ENCODE measurements at places on chromosomes 1 and 21. TPM values are rescaled to one million over a fixed set of nuclear protein-coding genes. Genes with fewer than 3 reads are reported as not detected.

DNA sequence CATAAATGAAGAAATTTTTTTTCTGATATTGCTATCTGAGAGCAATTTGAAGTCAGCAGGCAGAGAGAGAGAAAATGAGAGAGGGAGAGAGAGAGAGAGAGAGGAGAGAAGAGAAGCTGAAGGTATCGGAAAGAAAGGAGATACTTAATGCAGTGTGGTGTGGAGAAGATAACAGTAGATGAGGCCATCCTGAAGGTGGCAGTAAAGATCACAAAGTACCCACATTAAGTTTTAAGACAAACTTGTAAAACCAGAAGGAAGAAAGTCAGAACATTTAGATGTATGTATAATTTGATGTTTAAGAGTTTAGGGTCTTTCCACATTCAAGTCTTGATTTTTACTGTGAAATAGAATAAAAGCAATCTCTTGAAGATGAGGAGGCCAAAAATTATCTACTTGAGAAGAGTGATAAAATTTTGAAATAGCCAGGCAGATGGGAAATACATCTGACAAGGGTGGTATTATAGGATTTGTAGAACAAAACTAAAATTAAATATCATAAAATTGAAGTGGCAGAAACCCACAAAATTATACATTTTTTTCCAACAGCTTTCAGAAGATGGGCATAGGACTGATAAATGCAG lies 1753.4 kb downstream of the MRPL39 start:
- DNase-seq = no peak

The C21orf91 gene
- 10.3 TPM for total RNA-seq

GRCh38 chr1:41461790-41462679 lies 22.4 kb downstream of the EDN2 start:
- no peak for DNase-seq

DNA sequence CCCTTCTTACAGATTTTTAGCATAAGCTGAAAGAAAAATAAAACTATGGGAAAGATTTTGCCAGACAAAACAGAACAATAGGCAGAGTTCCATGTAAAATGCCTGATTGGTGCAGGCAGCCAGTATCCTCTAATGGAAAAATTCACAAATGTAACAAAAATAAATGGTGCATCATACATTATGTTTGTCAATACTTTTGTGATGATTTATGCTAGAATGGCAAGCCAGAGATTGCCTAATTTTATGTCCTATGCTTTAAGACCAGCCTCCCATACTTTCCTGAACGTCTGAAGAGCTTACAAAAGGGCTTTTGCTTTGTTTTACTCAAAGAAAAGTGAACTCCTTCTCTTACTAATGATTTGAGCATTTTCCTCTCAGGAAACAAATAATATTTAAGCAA lies 81.5 kb upstream of the KCNJ15 start:
- DNase-seq = no peak

The POU3F1 gene
- total RNA-seq = not detected

The NAXE gene
- total RNA-seq = 59.3 TPM

DNA sequence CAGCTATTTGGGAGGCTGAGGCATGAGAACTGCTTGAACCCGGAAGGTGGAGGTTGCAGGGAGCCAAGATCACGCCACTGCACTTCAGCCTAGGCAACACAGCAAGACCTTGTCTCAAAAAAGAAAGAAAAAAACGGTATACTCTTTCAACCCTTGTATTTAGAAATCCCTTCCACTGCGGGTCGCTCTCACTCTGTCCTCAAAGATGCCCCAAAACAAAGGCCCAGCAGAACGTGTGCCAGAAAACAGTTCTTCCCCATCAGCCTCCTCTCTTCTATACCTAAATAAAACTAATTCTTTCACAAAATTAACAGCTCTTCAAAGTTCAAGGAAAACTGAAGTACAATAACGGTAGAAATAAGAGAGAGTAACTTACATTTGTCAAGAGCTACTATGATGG lies 13.2 kb downstream of the SETD4 start:
- DNase-seq = no peak

All from sigmoid colon (tissue), 7 donors.